ENCODE measurements at places on chromosomes 11 and 22. TPM values are rescaled to one million over a fixed set of nuclear protein-coding genes. Genes with fewer than 3 reads are reported as not detected.
A peak's percentile ranks its signal among the peaks of the same experiment; 100 is the strongest.

ANKK1 gene
- 2.1 TPM for total RNA-seq

DNA sequence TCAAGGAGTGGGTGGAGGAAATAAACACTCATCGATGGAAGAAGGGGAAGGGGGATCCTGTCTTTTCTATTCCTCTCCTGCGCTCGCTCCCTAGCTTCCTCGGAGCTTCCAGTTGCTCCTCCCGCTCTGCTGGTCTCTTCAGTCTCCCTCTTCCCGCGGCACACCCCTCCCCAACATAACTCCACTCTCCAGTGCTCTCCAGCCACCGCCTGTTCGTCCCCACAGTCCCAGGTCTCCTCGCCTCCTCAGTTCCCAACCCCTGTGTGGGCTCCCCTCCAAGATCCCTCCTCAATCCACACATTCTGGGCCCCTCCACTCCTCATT, 438 bp downstream of the ZW10 start:
- DNase-seq: no peak

GRCh38 chr22:48574776-48575617, 1252.7 kb downstream of the BRD1 start:
- DNase-seq: peak; percentile 83

GRCh38 chr11:61103851-61104423, 1.6 kb downstream of the CD5 start:
- no peak for DNase-seq

CDC42BPG gene
- 24.6 TPM for total RNA-seq

C22orf23 gene
- total RNA-seq: not detected
